ENCODE measurements at places on chromosomes 6 and 20. TPM values are rescaled to one million over a fixed set of nuclear protein-coding genes. Genes with fewer than 3 reads are reported as not detected.
A peak's percentile ranks its signal among the peaks of the same experiment; 100 is the strongest.

DNA sequence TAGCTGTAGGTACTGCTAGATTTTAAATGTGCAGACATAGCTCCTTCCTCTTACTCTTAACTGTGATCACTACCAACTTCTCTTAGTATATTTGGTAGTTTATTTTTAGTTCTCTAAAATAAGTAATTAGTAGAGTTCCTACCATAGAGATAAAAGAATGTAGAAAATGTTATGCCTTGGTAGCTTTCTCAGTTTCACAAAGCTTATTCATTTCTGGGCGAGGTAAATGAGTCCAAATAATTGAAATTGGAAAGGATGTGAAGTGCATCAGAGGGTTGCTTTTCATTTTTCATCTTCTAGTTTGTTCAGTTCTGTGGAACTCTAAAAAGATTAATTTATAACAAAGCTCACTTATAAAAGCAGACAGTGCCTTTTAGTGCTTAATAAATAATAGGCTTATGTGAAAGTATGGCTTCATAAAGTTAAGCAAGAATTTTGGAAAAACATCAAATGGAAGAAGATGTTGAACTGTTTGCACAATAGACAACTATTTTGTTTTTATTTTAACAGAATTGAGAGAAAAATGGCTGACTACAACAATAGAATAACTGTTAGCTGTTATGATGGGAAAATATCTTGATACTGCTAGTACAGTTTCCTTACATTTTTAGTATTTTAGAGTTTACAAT lies 303.7 kb downstream of the UTRN start:
- H3K4me3 ChIP-seq = no peak overlapping the region
- no peak overlapping the region for H3K27ac ChIP-seq
- no peak for DNase-seq
- no peaks in the 10 kb centered on the region for H3K27me3 ChIP-seq
- H3K4me1 ChIP-seq = peaks cover 31% of the 10 kb centered on the region
- H3K36me3 ChIP-seq = peaks cover 19% of the 10 kb centered on the region

- no peak overlapping the region for H3K4me3 ChIP-seq
- H3K4me1 ChIP-seq = no peaks in the 10 kb centered on the region
- H3K27ac ChIP-seq = no peak overlapping the region
- no peaks in the 10 kb centered on the region for H3K27me3 ChIP-seq
- no peak for DNase-seq
These were observed 917.1 kb downstream of the KIF16B start for GRCh38 chr20:15656124-15656523.

- no peaks in the 10 kb centered on the region for H3K36me3 ChIP-seq
- no peak overlapping the region for H3K27ac ChIP-seq
- H3K4me1 ChIP-seq = no peaks in the 10 kb centered on the region
- no peak overlapping the region for H3K4me3 ChIP-seq
These were observed 71.2 kb upstream of the SGK1 start for GRCh38 chr6:134389129-134389528.

- H3K4me3 ChIP-seq = no peak overlapping the region
- peaks cover 9% of the 10 kb centered on the region for H3K27me3 ChIP-seq
- H3K4me1 ChIP-seq = no peaks in the 10 kb centered on the region
- no peak for DNase-seq
- H3K27ac ChIP-seq = no peak overlapping the region
These were observed 232.8 kb upstream of the QKI start for GRCh38 chr6:163181666-163182180.

GRCh38 chr6:34425132-34425497 lies 754 bp downstream of the RPS10 start:
- H3K36me3 ChIP-seq = peaks cover 13% of the 10 kb centered on the region

- H3K36me3 ChIP-seq = peaks cover 23% of the 10 kb centered on the region
- no peak overlapping the region for H3K4me3 ChIP-seq
- no peaks in the 10 kb centered on the region for H3K27me3 ChIP-seq
- peak overlapping the region; percentile 36 for H3K27ac ChIP-seq
- no peak for DNase-seq
These were observed 30.5 kb downstream of the FAM8A1 start for GRCh38 chr6:17630511-17631073.

GRCh38 chr6:30450909-30451841 lies 38.1 kb upstream of the HLA-E start:
- peak overlapping the region; percentile 81 for H3K4me3 ChIP-seq
- peaks cover 28% of the 10 kb centered on the region for H3K4me1 ChIP-seq
- peak overlapping the region; percentile 81 for H3K27ac ChIP-seq
- DNase-seq = peak; percentile 62
- H3K36me3 ChIP-seq = no peaks in the 10 kb centered on the region

DNA sequence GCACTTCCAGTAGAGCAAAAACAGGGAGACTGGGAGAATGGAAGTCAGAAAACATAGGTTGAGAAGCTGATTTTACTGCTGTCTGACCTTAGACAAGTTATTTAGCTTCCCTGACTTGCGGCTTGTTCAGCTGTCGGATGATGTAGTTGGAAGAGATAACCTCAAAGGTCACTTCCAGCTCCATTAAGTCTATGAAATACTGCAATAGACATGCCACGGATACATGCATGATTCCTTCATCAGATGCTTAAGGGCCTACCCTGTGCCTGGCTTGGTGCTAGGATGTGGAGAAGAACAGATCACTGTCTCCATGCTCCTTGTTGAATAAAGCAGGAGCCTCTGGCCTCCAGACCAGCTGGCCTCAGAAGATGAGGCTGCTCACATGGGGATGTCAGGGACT lies 43.7 kb downstream of the FYN start:
- H3K27ac ChIP-seq = peak overlapping the region; percentile 87
- peaks cover 85% of the 10 kb centered on the region for H3K4me1 ChIP-seq
- no peak for DNase-seq
- H3K27me3 ChIP-seq = no peaks in the 10 kb centered on the region

GRCh38 chr6:120272038-120272437 lies 922.5 kb upstream of the MAN1A1 start:
- H3K27me3 ChIP-seq = no peaks in the 10 kb centered on the region
- H3K4me3 ChIP-seq = no peak overlapping the region
- no peak overlapping the region for H3K27ac ChIP-seq
- peaks cover 2% of the 10 kb centered on the region for H3K36me3 ChIP-seq

GRCh38 chr20:49753133-49753532 lies 39.5 kb upstream of the B4GALT5 start:
- H3K27me3 ChIP-seq = peaks cover 24% of the 10 kb centered on the region
- peaks cover 16% of the 10 kb centered on the region for H3K4me1 ChIP-seq
- H3K27ac ChIP-seq = no peak overlapping the region
- no peak for DNase-seq
- no peak overlapping the region for H3K4me3 ChIP-seq

DNA sequence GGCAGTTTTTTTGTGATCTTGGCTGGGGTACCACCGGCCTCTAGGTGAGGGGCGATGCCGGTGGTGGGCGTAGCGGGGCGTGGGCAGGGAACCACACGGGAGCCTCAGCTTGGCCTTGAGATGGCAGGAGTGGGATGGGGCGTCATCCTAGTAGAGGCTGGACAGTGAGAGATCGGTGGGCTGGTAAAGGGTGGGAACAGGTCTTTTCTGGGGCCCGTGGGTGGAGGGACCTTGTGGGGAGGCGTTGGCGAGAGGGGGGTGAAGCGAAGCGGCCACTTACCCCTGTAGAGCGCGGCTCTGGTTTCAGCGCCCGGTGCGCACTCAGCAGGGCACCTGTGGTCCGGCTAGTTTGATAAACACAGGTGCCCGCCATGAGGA lies 12.0 kb downstream of the ITPR3 start:
- peaks cover 39% of the 10 kb centered on the region for H3K4me1 ChIP-seq
- no peak for DNase-seq
- no peaks in the 10 kb centered on the region for H3K27me3 ChIP-seq
- H3K36me3 ChIP-seq = peaks cover 12% of the 10 kb centered on the region

DNA sequence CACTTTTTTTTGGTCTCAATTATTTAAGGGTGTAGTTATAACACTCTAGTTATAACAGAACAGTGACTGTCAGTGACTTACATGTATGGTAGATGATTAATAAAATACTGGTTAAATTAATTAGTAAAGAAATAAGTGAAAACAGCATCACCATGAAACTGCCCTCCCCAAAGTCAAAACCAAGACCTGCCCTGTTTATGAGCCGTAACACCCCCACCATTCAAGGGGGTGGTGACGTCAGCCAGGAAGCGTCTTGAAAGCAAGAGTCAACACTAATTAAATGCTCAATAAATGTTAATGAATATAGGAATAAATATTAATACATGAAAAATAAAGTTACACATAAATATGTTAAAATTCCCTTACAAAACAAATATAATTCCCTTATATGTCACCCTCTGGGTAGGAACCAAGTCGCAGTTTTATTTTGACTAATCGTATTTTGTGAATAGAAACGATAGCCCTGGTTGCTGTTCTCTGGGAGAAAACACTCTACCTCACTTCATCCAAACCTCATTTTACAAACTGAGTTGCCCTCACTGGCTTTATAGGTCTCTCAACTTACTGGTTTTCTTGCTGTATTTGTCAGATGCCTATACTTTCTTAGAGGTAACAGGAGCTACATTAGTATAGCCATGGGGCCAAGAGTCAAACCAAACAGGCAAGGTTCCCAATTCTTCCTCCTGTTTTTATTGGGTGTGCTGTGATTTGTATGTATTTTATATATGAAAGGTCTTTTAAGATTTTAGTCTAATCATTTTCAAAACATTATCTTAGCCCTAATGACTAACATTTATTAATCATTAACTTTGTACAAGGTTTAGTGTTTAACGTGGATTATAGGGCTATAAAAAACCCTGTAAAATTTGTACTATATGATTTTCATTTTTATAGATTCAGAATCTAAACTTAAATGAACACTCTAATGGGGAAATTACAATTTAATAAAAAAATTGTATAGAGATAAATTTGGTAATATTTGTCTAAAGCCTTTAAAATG lies 227.9 kb upstream of the IRAK1BP1 start:
- H3K4me3 ChIP-seq = no peak overlapping the region
- no peak overlapping the region for H3K27ac ChIP-seq
- H3K4me1 ChIP-seq = no peaks in the 10 kb centered on the region

- H3K4me1 ChIP-seq = no peaks in the 10 kb centered on the region
- no peak overlapping the region for H3K4me3 ChIP-seq
- H3K27ac ChIP-seq = no peak overlapping the region
- no peaks in the 10 kb centered on the region for H3K36me3 ChIP-seq
These were observed 19.4 kb upstream of the CTAGE9 start for GRCh38 chr6:131730264-131730663.

DNA sequence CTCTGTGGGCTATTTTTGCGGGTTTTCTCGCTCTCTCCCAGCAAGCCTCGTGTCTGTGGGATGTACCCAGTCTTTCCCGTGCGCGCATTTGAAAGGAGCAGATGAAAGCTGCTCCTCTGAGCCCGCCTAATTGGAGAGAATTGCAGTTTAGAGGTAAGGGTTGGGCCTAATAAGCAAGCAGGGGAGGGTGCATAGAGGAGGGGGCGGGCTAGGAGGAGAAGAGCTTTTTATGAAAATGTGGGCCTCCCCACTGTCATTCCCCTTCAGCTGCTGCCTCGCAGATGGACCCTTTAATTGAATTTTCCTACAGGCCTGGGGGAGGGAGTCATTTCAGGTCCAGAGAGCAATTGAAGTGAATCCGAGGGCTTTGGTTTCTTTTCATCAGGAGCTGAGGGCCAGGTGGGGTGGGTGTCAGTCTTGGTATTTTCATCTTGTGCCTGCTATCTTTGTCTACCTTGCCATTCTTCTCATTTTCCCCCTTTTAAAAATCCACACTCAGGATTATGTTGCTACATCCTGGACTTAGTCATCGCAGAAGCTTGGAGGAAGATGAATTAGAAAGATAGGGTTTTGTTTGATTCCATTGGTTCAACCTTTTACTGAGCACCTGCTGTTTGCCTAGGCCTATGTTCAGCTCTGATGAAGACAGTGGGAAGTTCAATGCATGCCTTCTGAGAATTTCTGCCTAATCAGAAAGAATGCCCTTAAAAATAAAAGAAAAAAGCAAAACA lies 423.4 kb downstream of the CD83 start:
- no peak overlapping the region for H3K27ac ChIP-seq
- H3K36me3 ChIP-seq = no peaks in the 10 kb centered on the region
- H3K4me3 ChIP-seq = no peak overlapping the region
- no peaks in the 10 kb centered on the region for H3K27me3 ChIP-seq

DNA sequence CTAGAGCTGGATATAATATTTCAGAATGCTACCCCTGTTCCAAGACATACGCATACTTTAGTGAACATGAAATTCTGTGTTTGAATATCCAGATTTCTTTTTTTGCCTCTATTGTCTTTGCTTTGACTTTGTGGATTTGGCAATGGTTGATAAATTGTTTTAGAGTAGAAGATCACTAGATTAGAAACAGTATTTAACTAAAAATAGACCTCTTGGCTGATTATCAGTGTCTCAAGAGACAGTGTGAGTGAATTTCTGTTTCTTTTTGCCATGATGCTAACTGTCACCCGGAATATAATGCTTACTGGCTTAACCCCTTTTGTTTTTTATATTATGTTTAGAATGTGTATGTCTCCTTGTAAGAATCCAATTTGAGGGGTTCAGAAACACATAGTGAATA lies 102.5 kb downstream of the PLCB1 start:
- H3K4me3 ChIP-seq = no peak overlapping the region
- no peak overlapping the region for H3K27ac ChIP-seq
- no peaks in the 10 kb centered on the region for H3K4me1 ChIP-seq
- no peak for DNase-seq
- H3K36me3 ChIP-seq = no peaks in the 10 kb centered on the region

- peak overlapping the region; percentile 63 for H3K4me3 ChIP-seq
- H3K27me3 ChIP-seq = no peaks in the 10 kb centered on the region
- no peak overlapping the region for H3K27ac ChIP-seq
- H3K36me3 ChIP-seq = no peaks in the 10 kb centered on the region
- DNase-seq = no peak
- H3K4me1 ChIP-seq = peaks cover 52% of the 10 kb centered on the region
These were observed 224.8 kb upstream of the MARCKS start for GRCh38 chr6:113632220-113632864.

DNA sequence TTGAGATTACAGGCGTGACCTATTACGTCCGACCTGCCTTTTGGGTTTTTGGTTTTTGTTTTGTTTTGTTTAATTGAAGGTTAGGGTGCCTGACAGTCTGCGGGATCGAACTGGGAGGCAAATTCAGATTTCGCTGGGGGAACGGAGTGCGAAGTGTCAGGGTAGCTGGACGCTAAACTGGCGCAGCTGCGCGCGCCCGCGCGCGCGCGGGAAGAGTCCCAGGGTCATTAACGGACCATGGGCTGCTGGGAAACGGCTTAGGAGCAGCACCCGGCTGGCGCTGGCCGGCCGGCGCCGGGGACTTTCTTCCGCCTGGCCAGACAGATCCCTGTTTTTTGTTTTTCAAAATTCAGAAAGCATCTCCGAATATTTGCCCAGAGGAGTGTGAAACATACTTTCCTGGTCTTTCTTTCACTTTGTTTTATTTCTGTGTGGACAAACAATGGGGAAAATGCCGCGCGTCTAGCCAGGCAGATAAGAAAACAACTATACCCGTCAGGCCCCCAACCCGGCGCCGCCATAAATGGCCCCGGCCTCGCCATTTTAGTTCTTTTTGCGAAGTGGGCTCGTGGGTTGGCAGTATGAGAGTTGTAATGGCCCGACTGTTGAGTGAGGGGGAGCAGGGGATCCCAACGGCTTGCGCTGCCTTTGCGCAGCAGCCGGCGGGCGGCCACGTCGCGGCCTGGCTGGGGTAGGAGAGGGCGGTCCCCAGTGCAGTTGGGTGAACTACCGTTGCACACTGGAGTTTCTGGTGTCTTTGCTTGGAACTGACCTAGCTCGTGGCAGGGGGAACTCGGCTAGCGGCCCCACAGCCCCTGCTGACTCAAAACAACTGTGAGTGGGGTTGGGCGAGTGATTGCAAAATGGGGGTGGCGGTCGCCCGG lies 7.1 kb downstream of the HSPA1B start:
- H3K4me3 ChIP-seq = peak overlapping the region; percentile 95
- H3K27me3 ChIP-seq = no peaks in the 10 kb centered on the region
- peak overlapping the region; percentile 100 for H3K27ac ChIP-seq

Gene ZNF318
- 35.0 TPM for total RNA-seq

Gene WFDC2
- 0.73 TPM for total RNA-seq

Gene NQO2
- 21.4 TPM for total RNA-seq

Gene MLN
- total RNA-seq = not detected

Gene BPIFB4
- not detected for total RNA-seq

Gene SLC22A23
- 5.0 TPM for total RNA-seq

Gene EYS
- total RNA-seq = not detected

Gene OPN5
- total RNA-seq = not detected

Gene DUSP15
- not detected for total RNA-seq

Gene EFCAB8
- total RNA-seq = 2.2 TPM

All from naive thymus-derived CD8-positive, alpha-beta T cell (primary cell).